A549 treated with DMSO at 1 μM for 4 hours (cell line): ENCODE measurements at places on chromosomes 4 and X. TPM values are rescaled to one million over a fixed set of nuclear protein-coding genes. Genes with fewer than 3 reads are reported as not detected.

Gene AASDH
- total RNA-seq: 3.0 to 4.3 TPM (median 3.7 TPM) in 5 replicates

Gene CRLF2
- total RNA-seq: 1.4 to 1.8 TPM (median 1.8 TPM) in 5 replicates

Gene NUP62CL
- 14.0 to 18.1 TPM (median 16.5 TPM) in 5 replicates for total RNA-seq

Gene FAM114A1
- total RNA-seq: 23.9 to 41.6 TPM (median 38.2 TPM) in 5 replicates

Gene PLCXD1
- total RNA-seq: 35.2 to 40.0 TPM (median 36.0 TPM) in 5 replicates

Gene PRR32
- not detected in 5 replicates for total RNA-seq

Gene KLB
- 0.10 to 0.16 TPM (median 0.13 TPM) in 5 replicates for total RNA-seq

Gene TLR1
- 0.15 to 0.99 TPM (median 0.76 TPM) in 5 replicates for total RNA-seq

Gene CT47B1
- total RNA-seq: not detected in 5 replicates

Gene GPR82
- not detected in 5 replicates for total RNA-seq
